ENCODE measurements at places on chromosomes 3 and 15.

GRCh38 chr15:81007428-81008064, 6.8 kb downstream of the TLNRD1 start:
- no peak for DNase-seq

DNA sequence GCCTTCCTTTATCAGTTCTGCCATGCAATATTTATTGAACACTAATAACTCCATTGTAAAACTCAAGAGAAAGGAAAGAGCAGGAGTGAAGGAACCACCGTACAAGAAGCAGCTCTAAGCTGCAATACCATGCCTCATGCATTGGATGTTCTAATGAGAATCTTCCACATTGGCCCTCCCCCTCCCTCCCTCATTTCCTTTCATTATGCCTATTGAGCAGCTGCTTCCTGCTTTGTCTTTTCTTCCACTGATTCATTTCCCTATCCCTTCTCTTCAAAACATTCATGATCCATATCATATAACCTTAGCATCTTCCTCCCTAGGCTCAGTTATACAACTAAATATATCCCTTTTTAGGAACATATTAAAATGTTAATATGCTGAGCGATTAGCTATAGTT, 698.7 kb upstream of the GOLIM4 start:
- DNase-seq: no peak

- no peak for DNase-seq
Measured at GRCh38 chr15:44317423-44318058, 29.0 kb downstream of the GOLM2 start.

- no peak for DNase-seq
Measured at GRCh38 chr15:66172324-66172980, 81.1 kb downstream of the MEGF11 start.

GRCh38 chr15:63968700-63969099, 77.6 kb downstream of the DAPK2 start:
- DNase-seq: no peak

GRCh38 chr3:157692468-157692867, 189.3 kb upstream of the VEPH1 start:
- DNase-seq: no peak

- DNase-seq: no peak
Measured at GRCh38 chr3:182259579-182259978, 533.7 kb upstream of the ATP11B start.

- DNase-seq: no peak
Measured at GRCh38 chr15:86178845-86179244, 99.2 kb downstream of the AGBL1 start.

- DNase-seq: no peak
Measured at GRCh38 chr3:88773766-88774165, 333.7 kb upstream of the EPHA3 start.

GRCh38 chr15:23877502-23878412, 190.7 kb upstream of the NDN start:
- DNase-seq: no peak

- DNase-seq: no peak
Measured at GRCh38 chr3:24004171-24004938, 59.3 kb downstream of the NR1D2 start.
